NCI-H1930 (cell line): ENCODE measurements at places on chromosomes 1 and 21.

DNA sequence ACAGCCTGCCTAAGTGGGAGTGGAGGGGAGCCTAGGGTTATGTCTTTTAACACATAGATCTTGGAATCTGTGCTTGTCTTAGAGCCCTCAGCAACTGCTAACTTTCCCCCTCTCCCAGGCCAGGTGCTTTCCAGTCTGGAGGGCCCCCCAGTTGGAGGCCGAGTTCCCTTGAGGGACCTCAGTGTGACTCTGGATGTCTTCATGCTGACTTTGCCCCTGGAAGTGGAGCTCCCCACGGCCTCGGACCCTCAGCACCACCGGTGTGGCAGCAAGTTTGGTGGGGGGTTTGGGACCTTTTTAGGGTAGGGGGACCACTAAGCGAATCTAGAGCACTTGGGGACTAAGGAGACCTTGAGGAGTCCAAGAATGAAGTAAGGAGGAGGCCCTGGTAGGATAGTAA, 22.9 kb downstream of the HYI start:
- DNase-seq: no peak

GRCh38 chr1:39976732-39977131, 21.8 kb downstream of the MFSD2A start:
- no peak for DNase-seq

- DNase-seq: peak; percentile 21
These were observed 10.9 kb downstream of the MORC3 start for GRCh38 chr21:36330904-36331303.

GRCh38 chr1:24905355-24905978, 24.6 kb downstream of the RUNX3 start:
- DNase-seq: no peak

DNA sequence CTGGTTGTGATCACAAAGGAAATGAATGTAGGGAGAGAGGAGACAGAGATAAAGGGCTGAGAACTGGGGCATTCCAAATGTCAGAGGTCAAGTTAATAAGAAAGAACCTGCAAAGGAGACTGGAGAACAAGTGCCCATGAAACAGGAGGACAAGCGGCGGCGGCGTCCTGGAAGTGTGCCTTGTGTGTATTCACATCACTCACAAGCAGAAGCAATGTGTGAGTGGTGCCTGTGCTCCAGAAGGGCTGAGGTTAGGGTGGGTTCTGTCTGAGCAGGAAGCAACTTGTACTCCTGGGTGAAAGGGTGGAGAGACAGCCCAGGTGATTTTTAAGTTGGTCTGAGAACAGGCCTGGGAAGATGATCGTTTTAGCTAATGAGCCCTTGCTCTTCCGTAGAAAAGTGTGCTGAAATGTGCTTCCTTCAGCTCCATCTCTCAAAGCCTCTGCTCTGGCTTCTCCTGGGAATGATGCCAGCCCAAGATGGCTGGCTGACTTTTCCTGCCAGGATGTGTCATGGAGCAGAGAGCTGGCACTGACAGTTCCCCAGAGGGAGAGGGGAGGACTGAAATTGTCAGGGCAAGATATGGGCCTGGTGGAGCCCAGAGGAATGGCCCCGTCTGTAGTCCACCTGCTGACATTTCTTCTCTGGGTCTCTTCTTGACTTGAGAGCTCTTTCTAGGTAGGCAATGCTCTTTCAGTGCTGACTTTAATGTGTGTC, 25.1 kb upstream of the PLEKHA6 start:
- no peak for DNase-seq

GRCh38 chr1:221166559-221167318, 287.5 kb downstream of the HLX start:
- DNase-seq: no peak

GRCh38 chr1:40595623-40596022, 64.2 kb downstream of the ZNF684 start:
- no peak for DNase-seq

DNA sequence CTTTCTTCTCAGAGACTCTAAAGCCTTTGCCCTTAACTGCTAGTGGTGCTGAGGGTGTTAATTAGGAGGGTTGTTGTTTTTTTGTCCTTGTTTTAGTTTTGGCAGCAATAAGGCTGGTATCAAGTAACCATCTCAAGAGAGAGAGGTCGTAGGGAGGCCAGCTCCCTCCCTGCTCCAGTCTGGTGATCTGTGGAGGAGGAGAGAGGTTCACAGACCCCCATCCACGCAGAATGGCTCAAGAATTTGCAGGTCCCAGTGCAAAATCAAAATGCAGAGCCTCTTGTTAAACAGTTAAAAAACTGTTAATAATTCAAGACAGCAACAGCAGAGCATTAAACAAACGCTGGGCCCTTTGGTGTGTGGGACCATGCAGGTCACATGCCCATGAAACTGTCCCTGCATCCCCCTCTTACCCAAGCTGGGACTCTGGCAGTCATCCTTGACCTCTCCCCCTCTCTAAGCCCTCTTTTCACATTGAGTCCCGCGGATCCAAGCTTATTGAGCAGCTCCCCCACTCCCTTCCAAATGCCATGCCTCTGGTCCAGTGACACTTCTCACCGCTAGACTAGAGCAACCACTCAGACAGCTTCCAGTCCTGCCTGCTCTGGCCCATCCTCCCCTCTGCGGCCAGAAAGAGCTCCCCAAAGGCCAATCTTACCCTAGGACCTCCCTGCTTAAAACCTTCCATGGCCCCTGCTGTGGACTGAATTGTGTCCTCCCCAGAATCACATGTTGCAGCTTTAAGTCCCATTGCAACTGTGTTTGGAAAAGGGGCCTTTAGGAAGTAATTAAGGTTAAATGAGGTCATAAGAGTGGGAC, 47.7 kb upstream of the RPL11 start:
- DNase-seq: no peak

DNA sequence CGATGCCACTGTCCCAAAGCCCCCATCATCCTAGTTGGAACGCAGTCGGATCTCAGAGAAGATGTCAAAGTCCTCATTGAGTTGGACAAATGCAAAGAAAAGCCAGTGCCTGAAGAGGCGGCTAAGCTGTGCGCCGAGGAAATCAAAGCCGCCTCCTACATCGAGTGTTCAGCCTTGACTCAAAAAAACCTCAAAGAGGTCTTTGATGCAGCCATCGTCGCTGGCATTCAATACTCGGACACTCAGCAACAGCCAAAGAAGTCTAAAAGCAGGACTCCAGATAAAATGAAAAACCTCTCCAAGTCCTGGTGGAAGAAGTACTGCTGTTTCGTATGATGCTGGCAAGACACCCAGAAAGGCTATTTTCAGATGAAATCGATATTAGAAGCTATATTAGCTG, 8.1 kb downstream of the RHOU start:
- no peak for DNase-seq

DNA sequence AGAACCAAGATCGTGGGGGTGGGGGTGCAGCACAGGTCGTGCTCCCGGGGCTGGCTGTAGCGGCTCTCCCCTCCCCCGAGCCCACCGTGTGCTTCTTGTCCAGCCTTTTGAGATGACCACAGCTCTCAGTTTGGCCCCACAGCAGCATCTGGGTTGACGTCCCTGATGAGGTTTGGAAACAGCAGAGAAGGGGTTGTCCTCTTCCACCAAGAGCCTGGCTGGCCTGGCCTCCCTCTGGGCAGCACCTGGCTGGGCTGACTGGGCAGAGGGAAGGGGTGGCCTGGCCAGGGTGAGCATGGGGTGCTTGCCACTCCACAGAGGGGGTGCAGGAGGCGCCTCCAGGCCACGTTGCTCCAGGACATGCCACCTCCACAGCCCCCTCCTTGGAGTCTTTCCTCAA, 61.5 kb downstream of the SKI start:
- DNase-seq: no peak

- no peak for DNase-seq
These were observed 253.8 kb downstream of the LTN1 start for GRCh38 chr21:28738882-28739281.

- no peak for DNase-seq
These were observed 979.2 kb downstream of the MRPL39 start for GRCh38 chr21:24628046-24628445.

GRCh38 chr1:203307641-203308126, 2.4 kb downstream of the BTG2 start:
- DNase-seq: no peak

GRCh38 chr1:21270086-21270689, 20.1 kb downstream of the ECE1 start:
- peak; percentile 24 for DNase-seq

- peak; percentile 62 for DNase-seq
These were observed 7.4 kb downstream of the LRRC53 start for GRCh38 chr1:74504933-74505512.

GRCh38 chr1:21750841-21751240, 32.1 kb downstream of the USP48 start:
- no peak for DNase-seq

DNA sequence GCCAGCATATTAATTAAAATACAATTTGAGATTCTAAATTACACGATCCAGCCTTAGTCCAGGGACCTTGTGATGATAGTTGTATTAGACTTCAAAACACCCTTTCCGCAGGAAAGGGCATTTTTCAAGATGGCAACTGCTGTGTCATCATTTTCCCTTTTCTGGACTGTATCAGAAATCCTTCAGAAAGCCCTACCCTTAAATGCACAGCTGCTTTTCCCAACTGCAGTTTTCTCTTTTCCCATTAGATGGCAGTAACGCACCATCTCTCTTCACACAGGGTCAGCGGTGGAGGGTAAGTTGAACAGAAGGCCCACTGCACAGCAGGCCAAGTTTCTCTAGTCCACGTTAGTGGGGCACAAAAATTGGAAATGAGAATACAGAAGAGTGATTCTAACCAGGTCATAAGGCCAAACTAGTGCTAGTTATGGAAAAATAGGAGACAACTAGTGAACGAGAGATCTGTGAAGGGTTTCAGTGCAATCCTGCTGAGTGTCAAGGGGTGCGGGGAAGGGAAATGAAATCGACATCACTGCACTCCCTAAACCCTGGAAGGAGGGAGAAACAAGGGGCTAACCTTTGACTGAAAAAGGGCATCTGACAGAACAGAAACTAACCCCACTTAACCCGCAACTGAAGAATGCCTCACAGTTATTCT, 22.1 kb upstream of the TDRD10 start:
- DNase-seq: peak; percentile 67

DNA sequence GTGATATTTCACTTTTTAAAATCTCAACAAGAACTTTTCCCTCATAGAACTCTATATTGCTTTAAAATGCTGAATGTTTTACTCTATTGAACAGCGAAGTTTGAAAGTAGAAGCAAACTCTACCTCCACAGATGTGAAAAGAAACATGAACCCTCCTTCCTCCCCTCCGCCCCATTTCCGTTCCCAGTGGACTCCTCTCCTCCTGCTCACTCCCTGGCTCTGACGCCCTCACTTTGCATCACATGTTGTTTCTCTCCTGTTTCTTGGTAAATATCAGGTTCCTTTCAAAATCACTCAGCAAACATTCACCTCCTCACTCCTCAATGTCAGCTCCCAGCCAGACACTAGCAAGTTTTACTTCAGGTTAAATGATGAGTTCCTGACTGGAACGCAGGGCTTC, 34.6 kb downstream of the KCNH1 start:
- no peak for DNase-seq

DNA sequence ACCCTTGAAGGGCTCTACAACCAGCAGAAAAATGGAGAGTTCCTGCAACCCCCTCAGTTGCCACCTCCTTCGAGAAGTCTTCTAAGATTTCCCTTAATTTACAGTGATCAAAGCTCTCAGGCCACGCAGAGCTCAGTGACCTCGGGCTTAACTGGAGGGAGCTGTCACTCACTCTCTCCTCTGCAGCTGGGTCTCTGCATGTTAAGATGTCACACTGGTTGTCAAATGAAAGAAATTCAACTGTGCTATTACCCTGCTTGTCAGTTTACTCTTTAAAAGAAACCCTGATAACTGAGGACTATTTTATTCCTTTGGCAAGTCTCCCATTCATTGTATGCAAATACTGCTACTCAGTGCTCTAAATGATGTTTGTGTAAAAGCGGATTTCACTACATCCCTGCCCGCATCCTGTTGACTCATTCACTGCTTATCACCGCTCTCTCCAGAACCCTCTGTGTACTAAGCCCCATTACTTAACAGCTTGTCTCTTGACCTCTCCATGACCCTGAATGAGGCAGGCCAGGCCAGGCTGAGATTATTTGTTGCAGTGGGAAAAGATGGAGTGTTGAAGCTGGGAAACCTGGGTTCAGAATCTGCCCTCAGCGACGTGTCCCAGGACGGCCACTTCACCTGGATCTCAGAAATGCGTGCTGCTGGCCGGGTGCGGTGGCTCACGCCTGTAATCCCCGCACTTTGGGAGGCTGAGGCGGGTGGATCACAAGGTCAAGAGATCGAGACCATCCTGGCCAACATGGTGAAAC, 13.7 kb downstream of the DHRS3 start:
- no peak for DNase-seq

GRCh38 chr1:160149233-160149632, 2.2 kb upstream of the ATP1A4 start:
- no peak for DNase-seq

DNA sequence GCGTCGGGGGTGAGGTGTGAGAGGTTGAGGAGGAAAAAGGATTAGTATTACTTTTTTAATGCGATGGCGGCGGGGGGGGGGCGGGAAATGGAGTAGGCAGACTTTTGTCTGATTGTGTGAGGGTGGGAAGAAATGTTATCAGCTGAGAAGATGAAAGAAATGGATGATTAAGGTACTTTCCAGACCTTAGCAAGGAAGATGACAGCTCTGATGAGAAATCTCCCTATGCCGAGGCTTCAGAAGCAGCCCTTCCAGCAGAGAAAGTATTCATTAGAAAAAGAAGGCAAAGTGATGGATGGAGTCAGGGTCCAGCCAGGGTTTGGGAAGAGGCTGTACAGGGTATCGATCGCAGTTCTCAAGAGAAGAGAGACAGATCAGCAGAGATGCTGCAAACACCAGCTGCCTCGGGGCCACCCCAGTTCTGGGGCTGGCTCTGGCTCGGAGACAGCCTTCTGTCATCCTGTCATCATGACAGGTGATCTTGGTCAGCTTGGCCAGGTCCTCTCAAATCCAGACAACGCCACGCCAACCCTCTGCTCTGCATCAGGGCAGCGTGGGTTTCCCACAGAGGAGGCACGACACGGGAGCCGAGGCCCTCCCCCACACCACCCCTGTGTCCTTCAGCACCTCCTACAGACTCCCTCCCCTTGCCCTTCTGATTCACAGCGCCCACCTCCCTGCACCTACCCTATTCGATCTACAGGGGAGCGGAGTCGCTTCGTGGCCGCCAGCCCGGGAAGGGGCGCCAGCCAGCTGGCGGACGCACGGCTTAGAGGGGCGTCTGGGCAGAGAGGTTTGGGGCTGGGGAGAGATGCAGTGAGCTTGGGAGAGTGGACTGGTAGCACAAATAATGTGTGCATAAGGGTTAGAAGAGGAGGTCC, 674 bp upstream of the ATXN7L2 start:
- DNase-seq: peak; percentile 75
